Peyer's patch (tissue), 4 donors: ENCODE measurements at places on chromosomes 16 and 17. TPM values are rescaled to one million over a fixed set of nuclear protein-coding genes. Genes with fewer than 3 reads are reported as not detected.

DNA sequence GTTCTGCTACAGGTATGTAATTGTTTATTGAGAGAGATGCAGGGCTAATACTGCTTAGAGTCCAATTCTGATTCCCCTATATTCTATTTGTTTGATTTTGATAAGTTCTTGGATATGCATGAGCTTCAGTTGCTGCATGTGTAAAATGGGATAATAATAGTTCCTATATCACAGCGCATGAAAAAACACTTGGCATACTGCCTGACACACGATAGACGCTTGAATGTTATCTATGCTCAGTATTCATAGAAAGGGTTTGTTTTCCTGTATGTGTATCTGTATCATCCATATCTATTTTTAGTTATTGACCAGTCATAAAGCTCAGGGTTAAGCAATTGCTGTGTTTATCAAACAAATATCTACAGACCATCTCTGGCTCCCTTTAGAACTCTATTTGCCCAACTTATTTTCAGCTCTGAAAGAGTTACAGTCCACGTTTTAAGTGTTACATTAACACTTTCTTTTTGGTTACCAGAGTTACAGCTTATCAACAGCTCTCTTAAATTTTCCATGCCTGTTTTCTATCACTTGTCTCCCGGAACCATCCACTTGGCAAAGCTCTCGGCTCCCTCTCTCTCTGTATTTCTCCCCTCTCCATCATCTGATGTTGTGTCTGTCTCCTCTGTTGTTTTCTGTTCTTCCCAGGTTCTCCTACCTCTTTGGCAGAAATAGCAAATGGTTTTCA lies 334.8 kb downstream of the CBLN1 start:
- H3K27ac ChIP-seq = no peak overlapping the region
- no peaks in the 10 kb centered on the region for H3K36me3 ChIP-seq
- H3K27me3 ChIP-seq = no peaks in the 10 kb centered on the region
- no peak overlapping the region for H3K4me3 ChIP-seq

GRCh38 chr17:77822302-77823030 lies 136.0 kb upstream of the TNRC6C start:
- no peak overlapping the region for H3K4me3 ChIP-seq
- no peak overlapping the region for H3K27ac ChIP-seq
- H3K27me3 ChIP-seq = no peaks in the 10 kb centered on the region
- no peaks in the 10 kb centered on the region for H3K4me1 ChIP-seq
- no peak for DNase-seq

TMC6 gene
- 107 TPM for total RNA-seq

GRCh38 chr17:14621826-14622614 lies 321.1 kb downstream of the HS3ST3B1 start:
- H3K27ac ChIP-seq = no peak overlapping the region
- DNase-seq = no peak
- H3K4me1 ChIP-seq = no peaks in the 10 kb centered on the region
- H3K27me3 ChIP-seq = no peaks in the 10 kb centered on the region
- no peak overlapping the region for H3K4me3 ChIP-seq
- H3K36me3 ChIP-seq = no peaks in the 10 kb centered on the region

- no peaks in the 10 kb centered on the region for H3K36me3 ChIP-seq
- H3K27me3 ChIP-seq = no peaks in the 10 kb centered on the region
- H3K4me1 ChIP-seq = no peaks in the 10 kb centered on the region
- no peak for DNase-seq
- no peak overlapping the region for H3K27ac ChIP-seq
Observed at GRCh38 chr16:71287911-71288310, 1.3 kb downstream of the CMTR2 start.

DNA sequence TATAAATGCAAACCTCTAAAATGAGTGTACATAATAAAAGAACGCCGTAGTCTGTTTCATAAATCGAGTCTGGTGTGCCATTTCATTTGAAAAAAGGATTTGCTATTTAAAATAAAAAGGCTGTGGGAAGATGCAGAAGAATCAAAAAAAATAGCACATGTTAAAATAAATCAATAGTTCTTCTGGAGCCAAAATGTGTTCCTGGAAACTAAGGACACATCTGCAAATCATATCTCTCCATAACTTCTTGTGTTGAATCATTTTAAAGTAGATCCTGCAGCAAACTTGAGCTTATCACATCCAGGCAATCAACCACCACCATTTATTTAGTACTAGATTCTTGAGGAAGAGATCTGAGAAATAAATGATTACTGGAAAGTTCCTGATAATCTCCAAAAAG lies 29.0 kb downstream of the XPO6 start:
- DNase-seq = no peak
- no peaks in the 10 kb centered on the region for H3K27me3 ChIP-seq
- H3K4me1 ChIP-seq = peaks cover 3% of the 10 kb centered on the region
- H3K27ac ChIP-seq = no peak overlapping the region
- no peak overlapping the region for H3K4me3 ChIP-seq

DNA sequence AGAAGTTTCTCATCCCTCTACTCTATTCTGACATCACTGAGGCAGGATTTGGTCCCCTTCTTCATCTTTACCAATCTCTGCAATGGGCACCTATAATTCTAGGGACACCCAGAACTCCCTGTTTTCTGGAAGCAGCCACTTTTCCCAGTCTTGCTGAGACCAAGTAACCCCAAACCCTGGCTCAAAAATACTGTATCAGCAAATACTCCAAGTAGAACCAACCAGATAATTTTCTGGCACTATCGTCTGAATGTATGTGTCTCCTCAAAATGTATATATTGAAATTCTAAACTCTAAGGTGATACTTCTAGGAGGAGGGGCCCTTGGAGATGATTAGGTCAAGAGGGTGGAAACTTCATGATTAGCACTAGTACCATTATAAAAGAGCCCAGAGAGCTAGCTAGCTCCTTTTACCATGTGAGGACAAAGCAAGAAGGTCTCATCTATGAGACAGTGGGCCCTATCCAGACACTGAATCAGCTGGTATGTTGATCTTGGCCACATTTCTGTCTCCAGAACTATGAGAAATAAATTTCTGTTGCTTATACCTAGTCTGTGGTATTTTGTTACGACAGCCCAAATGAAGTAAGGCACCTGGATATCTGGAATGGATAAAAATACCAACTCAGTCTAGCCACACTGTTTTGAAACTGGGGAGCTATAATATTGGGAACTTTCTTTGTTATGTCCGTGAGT lies 464.4 kb downstream of the CDH11 start:
- H3K36me3 ChIP-seq = no peaks in the 10 kb centered on the region
- no peaks in the 10 kb centered on the region for H3K4me1 ChIP-seq
- H3K27me3 ChIP-seq = no peaks in the 10 kb centered on the region

EVI2B gene
- total RNA-seq = 10.6 TPM

CDT1 gene
- total RNA-seq = 9.1 TPM

DNA sequence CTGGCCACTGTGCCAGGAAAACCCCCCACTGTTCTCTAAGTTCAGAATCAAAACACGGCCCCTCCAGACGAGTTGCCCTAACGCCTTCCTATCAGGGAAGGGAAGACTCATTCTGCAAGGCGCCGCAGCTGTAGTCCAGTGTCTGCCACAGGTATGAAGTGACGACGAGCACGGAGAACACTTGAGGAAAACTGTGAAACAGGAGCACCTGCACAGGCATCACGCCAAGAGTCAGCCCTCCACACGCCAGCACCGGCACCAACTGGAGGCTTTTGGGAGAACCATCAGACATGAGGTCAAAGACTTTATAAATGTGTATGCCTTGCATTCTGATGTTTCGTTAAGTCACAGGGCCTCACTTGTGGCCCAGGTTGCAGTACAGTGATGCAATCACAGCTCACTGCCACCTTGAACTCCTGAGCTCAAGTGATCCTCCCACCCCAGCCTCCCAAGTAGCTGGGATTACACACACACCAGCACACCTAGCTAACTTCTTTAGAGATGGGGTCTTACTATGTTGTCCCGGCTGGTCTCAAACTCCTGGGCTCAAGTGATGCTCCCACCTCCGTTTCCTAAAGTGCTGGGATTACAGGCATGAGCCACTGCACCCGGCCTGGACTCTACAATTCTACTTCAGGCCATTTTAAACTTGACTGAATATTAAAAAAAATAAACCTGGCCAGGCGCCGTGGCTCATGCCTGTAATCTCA lies 22.9 kb downstream of the KLHDC4 start:
- no peaks in the 10 kb centered on the region for H3K36me3 ChIP-seq
- no peak for DNase-seq
- no peaks in the 10 kb centered on the region for H3K27me3 ChIP-seq
- no peak overlapping the region for H3K4me3 ChIP-seq
- no peaks in the 10 kb centered on the region for H3K4me1 ChIP-seq
- H3K27ac ChIP-seq = no peak overlapping the region

PRSS22 gene
- total RNA-seq = not detected

DNA sequence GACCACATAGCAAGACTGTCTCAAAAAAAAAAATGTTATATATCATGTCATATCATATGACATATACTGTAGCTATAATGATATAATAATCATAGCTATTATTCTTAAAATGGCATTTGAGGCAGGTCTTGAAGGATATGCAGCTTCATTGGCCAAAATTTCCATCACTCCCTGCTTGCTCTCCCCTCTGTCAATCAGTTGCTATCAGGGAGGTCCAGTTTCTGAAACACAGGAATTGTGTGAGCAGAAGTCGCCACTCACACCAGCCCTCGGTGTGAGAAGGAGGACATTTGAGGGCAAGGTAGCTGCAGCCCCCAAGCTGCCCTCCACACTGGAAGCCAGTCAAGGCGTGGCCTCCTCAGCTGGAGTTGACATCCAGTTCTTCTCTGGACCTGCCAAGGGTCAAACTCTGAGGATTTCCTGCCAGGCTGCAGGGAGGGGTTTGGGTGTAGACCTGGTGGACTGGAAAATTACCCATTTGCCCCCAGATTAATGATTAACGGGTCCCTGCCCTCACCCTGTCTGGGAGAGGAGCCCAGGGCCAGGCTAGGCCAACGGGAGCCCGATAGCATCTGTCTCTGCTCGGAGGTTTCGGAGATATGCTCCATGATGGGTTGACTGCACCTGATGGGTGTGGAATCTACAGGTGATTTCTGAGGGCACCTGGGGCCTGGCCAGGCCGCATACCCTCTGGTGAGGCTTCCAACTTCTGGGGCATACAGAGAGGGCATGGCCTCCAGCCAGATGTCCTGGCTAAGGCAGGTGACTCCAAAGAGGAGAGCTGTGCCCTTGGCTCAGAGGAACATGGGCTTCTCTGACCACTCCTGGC lies 18.8 kb downstream of the WNT9B start:
- peak; percentile 73 for DNase-seq
- no peaks in the 10 kb centered on the region for H3K36me3 ChIP-seq
- no peak overlapping the region for H3K4me3 ChIP-seq

DNA sequence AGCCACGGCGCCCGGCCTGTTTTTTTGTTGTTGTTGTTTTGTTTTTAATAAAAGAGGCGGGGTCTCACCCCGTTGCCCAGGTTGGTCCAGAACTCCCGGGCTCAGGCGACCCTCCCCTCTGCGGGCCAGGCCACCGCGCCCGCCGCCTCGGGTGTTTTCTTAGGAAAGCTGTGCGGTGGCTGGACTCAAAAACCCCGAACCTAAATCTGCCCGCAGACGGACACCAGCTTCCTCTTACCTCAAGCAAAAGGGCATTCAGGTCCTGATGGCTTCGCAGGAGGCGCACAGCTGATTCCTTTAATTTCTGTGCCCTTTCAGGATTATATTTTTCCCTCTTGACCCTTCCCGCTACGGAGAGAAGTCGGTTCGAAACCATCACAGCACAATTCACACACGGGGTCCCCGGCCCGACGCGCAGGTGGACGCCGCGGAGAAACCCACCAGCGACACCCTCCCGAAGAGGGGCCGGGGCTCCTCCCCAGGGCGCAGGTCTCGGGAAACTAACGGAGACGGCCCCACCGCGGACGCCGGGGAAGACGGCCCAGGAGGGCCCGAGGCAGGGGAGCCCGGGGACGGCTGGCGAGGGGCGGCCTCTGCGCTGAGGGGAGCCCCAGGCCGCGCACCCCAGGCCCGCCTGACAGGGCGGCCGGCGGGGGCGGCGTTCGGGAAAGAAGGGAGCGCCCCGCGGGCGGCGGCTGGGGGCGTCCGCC lies 653 bp downstream of the FANCA start:
- H3K27me3 ChIP-seq = no peaks in the 10 kb centered on the region
- peak overlapping the region; percentile 90 for H3K27ac ChIP-seq
- peaks cover 6% of the 10 kb centered on the region for H3K4me1 ChIP-seq
- DNase-seq = no peak

GRCh38 chr17:66214884-66215528 lies 14.2 kb downstream of the APOH start:
- no peak overlapping the region for H3K4me3 ChIP-seq
- no peaks in the 10 kb centered on the region for H3K4me1 ChIP-seq
- H3K36me3 ChIP-seq = no peaks in the 10 kb centered on the region
- H3K27me3 ChIP-seq = no peaks in the 10 kb centered on the region

GRCh38 chr16:1940273-1941161 lies 2.5 kb downstream of the MSRB1 start:
- no peaks in the 10 kb centered on the region for H3K27me3 ChIP-seq
- H3K4me3 ChIP-seq = no peak overlapping the region
- H3K4me1 ChIP-seq = peaks cover 37% of the 10 kb centered on the region
- peak overlapping the region; percentile 30 for H3K27ac ChIP-seq
- no peaks in the 10 kb centered on the region for H3K36me3 ChIP-seq
- peak; percentile 43 for DNase-seq

- no peak overlapping the region for H3K4me3 ChIP-seq
- H3K36me3 ChIP-seq = no peaks in the 10 kb centered on the region
- H3K4me1 ChIP-seq = no peaks in the 10 kb centered on the region
- H3K27me3 ChIP-seq = no peaks in the 10 kb centered on the region
- H3K27ac ChIP-seq = no peak overlapping the region
Observed at GRCh38 chr17:68710035-68710780, 109.0 kb upstream of the FAM20A start.

PPP1R27 gene
- not detected for total RNA-seq

TMEM186 gene
- 2.3 TPM for total RNA-seq

DNA sequence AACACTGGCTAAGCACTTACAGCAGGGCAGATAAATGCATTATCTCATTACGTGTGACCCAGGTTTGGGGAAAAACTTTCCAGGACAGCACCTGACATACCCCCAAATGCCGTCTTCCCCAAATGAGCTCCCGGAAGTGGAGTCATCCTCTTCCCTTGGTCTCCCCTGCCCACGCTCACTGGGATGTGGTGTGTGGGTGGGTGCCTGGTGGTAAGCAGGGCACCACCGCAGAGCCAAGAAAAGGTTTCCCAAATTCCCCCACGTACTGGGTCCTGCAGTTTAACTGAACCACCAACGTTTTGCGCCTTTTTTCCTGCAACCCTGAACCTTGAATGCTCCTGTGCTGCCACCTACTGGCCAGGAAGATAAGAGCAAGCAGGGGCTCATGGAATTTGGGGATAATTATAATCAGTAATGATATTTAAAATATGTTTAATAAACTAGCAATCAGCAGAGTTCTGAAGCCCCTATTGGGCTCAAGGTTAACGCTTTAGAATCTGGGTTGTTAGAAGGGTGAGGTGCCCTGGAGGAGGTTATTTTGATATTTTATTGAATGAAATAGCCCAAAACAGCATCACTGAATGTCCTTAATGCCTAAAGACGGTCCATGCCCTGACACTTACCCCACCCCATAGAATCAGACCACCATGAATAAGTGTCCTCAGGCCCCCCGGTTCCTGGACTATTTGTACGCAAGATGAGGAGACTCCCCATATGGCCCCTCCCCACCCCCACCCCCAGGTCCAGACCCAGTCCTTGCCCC lies 8.0 kb downstream of the SPPL2C start:
- H3K27me3 ChIP-seq = no peaks in the 10 kb centered on the region
- H3K4me3 ChIP-seq = no peak overlapping the region
- DNase-seq = peak; percentile 56
- H3K4me1 ChIP-seq = no peaks in the 10 kb centered on the region
- no peak overlapping the region for H3K27ac ChIP-seq

GRCh38 chr17:17681744-17682292 lies 560 bp downstream of the RAI1 start:
- H3K36me3 ChIP-seq = no peaks in the 10 kb centered on the region
- H3K27ac ChIP-seq = peak overlapping the region; percentile 94
- H3K4me1 ChIP-seq = peaks cover 4% of the 10 kb centered on the region
- DNase-seq = peak; percentile 54
- no peaks in the 10 kb centered on the region for H3K27me3 ChIP-seq
